ENCODE measurements at places on chromosomes 5 and 9.

GRCh38 chr5:35803191-35803651 is 53.5 kb upstream of the IL7R start:
- DNase-seq, result peak; percentile 66

DNA sequence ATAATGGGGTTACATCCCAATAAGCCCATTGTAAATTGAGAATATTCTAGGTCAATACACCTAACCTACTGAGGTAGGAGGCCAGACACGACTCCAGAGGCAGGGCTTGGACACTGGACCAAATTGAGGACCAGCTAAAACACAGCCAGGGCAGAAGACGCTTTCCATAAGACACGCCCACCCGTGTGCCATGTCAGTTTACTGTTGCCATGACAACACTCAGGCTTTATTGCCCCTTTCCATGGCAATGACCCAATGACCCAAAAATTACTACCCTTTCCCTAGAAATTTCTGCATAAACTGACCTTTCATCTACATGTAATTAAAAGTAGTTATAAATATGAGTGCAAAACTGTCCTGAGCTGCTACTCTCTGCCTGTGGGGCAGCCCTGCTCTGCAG is 31.5 kb downstream of the SLC22A4 start:
- no peak for DNase-seq

GRCh38 chr9:14179449-14179848 is 134.5 kb downstream of the NFIB start:
- DNase-seq, result no peak

GRCh38 chr9:124770359-124771020 is 621 bp downstream of the NR6A1 start:
- peak; percentile 72 for DNase-seq

DNA sequence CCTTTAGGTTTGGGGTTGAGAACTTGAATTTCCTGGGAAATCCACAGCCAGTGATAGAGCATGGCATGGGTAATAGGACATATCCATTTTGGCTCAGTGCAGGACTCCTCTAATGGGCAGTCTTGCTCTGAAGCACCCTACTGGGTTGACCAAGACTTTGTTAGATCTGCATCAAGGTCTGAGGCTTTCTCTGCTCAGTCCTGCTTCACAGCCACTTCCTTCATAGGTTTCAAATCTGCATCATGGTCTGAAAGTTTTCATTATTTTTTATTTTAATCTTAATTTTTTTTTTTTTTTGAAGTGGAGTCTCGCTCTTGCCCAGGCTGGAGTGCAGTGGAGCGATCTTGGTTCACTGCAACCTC is 36.5 kb downstream of the KIF2A start:
- no peak for DNase-seq

GRCh38 chr5:146662229-146662628 is 146.2 kb upstream of the GPR151 start:
- DNase-seq, result no peak

DNA sequence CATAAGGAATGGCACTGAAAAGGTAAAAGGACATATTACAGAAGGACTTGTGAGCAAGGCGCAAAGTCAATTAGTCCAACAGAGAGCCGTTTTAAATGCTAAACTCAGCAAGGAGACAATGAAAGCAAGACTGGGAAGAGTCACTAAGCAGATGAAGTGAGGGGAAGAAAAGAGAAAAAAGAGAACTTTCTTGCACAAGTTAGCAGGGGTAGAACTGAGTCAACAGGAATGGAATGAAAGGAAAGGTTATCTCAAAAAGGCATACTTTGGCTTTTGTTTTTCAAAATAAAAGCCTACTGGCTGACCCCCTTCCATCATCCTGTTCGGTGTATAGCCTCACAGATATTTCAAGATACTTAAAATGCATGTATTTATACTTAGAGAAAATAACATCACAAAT is 75.0 kb downstream of the NR6A1 start:
- DNase-seq, result no peak

GRCh38 chr9:108012886-108013665 is 523.5 kb upstream of the KLF4 start:
- no peak for DNase-seq

GRCh38 chr5:143074414-143074996 is 304.3 kb downstream of the ARHGAP26 start:
- DNase-seq, result no peak

- no peak for DNase-seq
These were observed 291.7 kb downstream of the TRPM3 start for GRCh38 chr9:70829591-70830265.
